SHP77 (cell line): ENCODE measurements at places on chromosomes 6 and 20.

DNA sequence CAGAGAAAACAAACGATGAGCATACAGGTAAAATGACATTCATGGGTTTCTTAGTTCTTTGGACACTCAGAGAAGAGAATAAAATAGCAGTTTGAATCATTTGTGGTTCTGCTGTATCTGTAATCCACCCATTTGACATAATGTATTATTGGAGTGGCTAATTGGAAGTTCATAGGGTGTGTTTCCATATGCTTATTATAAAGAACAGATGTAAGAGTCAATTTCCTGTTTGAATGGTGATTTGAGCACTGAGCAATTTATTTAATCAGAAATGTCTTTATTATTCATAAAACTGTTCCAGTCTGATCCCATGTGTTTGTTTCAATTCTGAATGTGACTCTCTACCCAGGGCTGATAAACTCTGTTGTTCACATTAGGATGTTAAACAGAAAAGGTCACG is 939.1 kb downstream of the KIF16B start:
- DNase-seq: no peak

DNA sequence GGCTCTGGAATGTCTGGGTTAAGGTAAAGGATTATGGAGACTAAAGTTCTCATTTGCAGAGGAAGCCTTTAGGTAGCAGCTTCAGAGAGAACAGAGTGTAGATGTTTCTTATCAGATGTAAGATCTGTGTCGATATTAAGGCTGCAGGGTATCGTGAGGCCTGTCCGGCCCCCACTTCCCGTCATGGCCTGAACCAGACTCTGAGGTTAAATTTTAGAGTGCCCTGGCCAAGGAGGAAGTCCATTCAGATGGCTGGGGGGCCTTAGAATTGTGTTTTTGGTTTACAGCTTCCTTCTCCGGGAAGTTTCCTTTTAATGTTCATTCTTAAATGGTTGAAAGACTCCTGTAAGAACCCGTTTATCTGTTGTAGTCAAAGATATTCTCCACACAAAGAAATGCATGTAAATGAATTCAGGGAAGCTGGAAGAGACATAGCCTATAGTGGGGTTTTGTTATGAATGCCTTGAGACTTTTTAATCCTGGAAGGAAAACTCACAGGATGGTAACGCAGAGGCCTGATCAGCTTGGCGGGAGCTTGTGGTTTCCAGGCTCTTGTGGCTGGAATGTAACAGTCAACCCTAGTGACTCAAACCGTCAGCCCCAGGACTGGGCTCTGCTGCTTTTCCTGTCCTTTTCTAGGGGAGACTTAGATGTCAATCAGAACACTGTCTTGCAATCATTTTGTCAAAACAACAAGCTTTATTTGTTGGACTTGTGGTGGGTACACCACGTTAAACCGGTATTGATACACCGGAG is 34.7 kb downstream of the KIF25 start:
- DNase-seq: no peak

GRCh38 chr6:141463237-141463977 is 669.3 kb upstream of the GJE1 start:
- DNase-seq: no peak

DNA sequence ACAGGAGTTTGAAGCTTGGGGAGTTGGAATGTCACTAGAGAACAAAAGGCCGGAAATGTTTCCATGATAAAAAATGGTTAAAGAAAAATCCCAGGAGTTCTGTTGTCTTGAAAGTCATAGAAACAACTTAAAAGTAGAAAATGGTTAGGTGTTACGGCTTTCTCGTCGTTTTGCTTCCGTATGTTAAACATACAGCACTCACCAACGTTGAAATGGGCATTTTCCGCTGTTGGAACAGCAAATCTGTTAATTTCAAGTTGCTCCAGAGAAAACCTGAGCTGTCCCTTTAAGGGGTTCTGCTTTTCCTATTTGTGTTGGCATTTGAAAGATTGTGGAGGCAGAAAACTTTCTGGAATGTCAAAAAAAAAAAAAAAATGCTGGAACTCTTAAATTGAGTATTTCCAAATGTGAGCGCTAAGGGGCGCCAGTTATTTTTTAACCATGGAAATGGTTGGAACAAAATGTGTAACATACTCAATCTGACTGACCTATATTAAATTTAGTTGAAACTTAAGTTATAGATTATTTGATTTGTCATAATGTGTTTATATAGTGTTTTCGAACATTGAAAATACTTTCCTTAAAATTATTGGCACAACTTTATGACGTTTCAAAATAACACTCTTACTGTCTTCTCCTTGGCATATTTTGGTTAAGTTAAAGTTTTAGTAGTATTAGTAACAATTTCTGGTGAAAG is 2.2 kb downstream of the QKI start:
- DNase-seq: no peak

GRCh38 chr6:14635934-14636591 is 518.5 kb downstream of the CD83 start:
- no peak for DNase-seq

- no peak for DNase-seq
These were observed 520.3 kb downstream of the CDH26 start for GRCh38 chr20:60478533-60478932.

DNA sequence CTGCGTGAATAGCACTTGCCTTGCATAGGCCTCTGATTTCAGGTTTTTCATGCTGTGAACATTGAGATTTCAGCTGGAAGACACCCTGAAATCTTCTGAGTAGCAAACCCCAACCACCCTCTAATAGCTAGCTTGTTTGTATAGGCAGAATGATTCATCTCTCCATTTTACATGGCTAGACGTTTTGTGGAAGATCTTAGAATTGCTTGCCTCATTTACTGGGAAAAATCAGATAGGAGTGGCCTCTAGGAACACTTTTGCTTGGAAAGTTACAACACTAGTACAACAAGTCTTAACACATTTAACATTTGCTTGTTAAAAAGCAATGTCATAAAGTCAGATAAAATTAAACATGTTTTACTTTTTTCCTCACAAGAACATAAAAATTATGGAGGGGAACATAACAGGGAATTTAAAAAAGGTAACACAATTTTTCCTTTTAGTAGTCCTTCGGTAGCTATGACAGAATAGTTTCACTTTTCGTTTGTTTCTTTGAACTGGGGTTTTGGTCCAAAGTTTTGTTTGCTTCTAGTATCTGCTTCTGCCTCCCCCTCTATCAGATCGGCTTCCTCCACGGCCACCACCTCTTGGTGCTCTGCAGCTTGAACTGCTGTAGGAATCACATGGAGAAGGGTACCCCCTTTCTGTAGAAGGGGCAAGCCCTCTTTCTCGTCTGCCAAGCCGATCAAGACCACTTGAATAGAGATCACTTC is 102.2 kb upstream of the PTCHD4 start:
- no peak for DNase-seq

- DNase-seq: no peak
These were observed 586 bp upstream of the NQO2 start for GRCh38 chr6:2998998-2999617.
